ENCODE measurements at places on chromosomes 6 and 20.
A peak's percentile ranks its signal among the peaks of the same experiment; 100 is the strongest.

- no peak for DNase-seq
Measured at GRCh38 chr6:161246725-161247124, 27.1 kb downstream of the AGPAT4 start.

DNA sequence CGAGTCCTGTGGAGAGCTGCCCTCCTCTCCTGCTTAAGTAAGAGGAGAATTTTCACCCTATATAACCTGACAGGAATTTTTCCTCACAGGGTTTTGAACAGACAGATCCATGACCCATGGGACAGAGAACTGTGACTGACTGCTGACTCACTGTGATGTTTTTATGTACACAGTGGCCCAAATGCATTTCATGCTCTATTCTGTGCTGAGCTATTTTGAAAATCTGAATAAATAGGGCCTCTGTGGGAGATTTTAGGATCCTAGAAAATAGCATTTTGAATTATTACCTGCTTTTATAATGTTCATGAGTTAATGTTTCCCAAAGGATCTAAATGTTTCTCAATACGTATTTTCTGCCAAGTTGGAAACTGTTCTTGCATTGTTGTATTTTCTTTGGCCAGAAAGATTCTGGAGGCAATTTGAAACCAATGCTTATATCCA lies 577.4 kb downstream of the HTR1B start:
- DNase-seq, result no peak

DNA sequence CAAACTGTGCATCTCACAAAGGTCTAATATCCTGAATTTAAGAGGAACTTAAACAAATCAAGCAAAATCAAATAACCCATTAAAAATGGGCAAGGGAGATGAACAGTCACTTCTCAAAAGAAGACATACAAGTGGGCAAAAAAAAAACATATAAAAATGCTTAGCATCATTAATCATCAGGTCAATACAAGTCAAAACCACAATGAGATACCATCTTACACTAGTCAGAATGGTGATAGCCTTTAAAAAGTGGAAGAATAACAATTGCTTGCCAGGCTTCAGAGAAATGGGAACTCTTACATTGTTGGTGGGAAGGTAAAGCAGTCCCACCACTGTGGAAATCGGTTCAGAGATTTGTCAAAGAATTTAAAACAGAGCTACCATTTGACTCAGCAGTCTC lies 646.7 kb upstream of the PTCHD4 start:
- no peak for DNase-seq

- no peak for DNase-seq
Measured at GRCh38 chr20:48728042-48728825, 99.6 kb downstream of the PREX1 start.

- DNase-seq, result no peak
Measured at GRCh38 chr6:56515081-56515905, 127.4 kb downstream of the DST start.

- no peak for DNase-seq
Measured at GRCh38 chr6:163935158-163935762, 520.7 kb downstream of the QKI start.

DNA sequence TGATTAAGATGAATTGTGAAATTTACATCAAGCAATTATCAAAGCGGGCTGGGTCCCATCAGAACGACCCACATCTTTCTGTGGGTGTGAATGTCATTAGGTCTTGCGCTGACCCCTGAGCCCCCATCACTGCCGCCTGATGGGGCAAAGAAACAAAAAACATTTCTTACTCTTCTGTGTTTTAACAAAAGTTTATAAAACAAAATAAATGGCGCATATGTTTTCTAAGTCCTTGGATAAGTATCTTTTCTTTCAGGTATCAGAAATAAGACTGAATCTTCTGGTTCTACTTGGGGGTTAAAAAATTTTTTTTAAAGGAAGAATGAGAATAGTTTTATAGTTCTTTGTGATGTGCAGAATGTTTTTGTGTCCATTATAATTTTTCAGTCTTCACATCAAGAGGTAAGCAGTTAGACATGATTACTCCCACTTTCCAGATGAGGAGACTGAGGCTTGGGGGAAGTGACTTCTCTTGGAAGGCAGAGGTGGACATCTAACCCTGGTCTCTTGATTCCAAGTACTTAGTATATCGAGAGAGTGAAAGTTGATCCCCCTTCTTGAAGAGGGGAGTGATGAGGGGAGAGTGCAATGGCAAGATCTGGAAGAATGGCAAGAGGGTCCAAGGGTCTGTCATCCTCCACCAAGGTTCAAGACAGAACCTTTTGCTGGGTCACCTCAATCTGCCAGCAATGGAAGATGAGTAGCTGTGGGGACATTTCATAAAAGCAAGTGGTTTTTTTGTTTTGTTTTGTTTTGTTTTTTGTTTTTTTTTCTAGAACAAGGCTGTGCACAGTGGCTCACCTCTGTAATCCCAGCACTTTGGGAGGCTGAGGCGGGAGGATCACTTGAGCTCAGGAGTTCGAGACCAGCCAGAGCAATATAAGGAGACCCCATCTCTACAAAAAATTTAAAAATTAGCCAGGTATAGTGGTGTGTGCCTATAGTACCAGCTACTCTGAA lies 42.8 kb upstream of the TTPAL start:
- DNase-seq, result no peak

DNA sequence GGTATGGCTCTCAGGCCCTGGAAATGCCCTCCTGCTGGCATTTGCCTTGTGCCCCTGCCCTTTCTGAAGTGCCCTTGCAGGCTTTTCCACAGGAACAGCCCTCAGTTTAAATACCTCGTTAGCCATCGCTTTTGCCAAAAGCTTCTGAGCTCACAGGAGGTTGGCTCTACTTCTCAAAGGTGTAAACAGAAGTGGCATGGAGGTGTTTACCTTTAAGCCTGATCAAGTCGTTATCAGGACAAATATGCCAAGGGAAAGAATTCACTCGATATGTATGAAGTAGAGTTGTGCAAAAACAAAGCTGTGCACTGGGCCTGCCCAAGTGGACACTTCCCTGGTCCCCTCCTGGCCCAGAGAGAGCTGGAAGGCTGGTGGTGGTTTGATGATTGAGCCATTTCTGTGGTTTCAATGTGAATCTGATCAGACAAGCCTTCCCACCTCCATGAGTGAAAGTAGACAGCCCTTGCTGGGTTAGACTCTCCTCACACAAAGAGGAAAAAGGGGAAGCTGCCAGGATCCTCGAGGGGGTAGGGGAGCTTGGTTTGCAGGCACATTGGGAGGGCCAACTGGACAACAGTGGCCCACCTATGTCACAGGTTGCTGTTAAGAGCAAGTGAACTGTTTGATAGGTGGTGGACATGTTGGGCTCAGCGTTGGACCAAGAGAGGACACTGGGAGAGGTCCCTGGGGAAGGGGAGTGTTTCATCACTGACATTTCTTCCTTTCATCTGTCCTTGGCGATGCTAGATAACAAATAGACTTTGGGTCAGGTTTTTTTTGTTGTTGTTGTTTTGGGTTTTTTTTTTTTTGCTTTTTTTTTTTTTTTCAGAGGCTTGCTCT lies 98.7 kb downstream of the ZDHHC14 start:
- DNase-seq, result no peak

DNA sequence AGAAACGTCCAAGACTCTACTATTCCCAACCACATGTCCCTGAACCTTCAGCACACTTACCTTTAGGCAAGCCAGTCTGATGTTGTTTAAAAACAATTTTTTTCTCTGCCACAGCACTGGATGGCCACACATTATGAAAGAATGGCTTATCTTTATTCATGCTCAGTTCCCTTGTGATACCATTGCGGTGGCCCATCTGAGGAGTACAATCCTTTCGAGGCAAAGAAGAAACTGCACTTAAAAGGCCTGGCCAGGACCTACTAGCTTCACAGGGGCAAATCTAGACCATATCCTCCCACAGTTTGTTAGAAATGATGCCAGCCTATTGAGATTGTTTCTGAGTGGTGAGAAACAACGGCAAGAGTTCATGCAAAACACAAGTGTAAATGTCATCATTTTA lies 88.4 kb upstream of the PLEKHG1 start:
- no peak for DNase-seq

GRCh38 chr20:39278230-39278788 lies 316.2 kb downstream of the DHX35 start:
- no peak for DNase-seq

- DNase-seq, result no peak
Measured at GRCh38 chr20:2108987-2109386, 7.4 kb downstream of the STK35 start.

DNA sequence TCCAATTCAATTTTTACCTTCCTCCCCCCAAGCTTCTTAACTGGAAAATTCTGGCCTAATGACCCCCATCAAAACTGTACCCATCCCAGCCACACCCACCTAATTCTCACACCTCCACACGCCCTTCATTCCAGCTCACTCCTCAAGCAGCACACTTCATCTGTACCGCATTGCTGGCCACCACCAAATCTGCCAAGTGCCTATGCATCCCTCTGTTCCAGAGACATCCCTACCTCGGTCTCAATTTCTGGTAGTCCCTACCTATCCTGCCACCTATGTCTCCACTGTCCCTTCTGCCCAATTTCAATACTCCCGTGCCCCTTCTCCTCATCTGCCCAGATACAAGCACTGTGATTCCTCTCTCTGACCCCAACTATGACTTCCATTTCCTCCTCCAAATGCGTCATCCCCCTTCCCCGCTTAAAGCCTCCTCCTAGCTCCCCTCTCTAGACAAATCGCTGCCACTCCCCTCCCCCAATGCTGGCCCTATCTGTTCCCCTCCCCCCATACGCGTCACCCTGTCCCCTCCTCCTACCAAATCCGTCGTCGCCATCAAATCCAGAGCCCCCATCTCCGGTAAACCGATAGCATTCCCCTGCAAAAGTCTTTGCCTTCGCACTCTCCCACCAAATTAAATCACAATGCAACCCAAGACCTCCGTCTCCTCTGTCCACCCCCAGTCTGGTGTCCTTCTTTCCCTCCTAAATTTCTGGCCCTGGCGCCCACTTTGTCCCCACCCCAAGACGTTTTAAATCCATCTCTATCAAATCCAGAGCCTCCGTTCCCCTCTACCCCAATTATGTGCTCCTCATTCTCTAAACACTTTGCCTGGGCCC lies 1.2 kb downstream of the MTCH1 start:
- peak; percentile 67 for DNase-seq

DNA sequence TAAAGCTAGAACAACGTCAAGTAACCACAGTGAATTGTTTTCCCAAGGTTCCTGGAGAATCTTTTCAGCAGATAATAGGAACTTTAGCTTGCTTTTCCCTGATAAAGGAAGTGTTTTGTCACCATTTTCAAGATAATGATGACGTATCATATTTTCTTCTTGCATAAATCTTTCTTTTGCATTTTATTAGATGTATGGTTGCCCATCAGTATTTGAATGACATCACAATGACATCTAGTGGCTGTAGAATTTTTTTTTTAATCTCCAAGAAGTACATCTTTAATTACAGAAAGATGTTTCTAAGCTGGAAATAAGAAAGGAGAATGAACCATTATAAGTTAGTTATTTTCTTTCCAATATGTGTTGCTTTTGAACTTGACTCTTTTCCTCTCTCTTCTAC lies 83.0 kb downstream of the CENPW start:
- DNase-seq, result no peak

GRCh38 chr20:15854911-15855310 lies 718.3 kb downstream of the KIF16B start:
- no peak for DNase-seq

- peak; percentile 64 for DNase-seq
Measured at GRCh38 chr6:148367411-148368024, 24.9 kb downstream of the SASH1 start.

DNA sequence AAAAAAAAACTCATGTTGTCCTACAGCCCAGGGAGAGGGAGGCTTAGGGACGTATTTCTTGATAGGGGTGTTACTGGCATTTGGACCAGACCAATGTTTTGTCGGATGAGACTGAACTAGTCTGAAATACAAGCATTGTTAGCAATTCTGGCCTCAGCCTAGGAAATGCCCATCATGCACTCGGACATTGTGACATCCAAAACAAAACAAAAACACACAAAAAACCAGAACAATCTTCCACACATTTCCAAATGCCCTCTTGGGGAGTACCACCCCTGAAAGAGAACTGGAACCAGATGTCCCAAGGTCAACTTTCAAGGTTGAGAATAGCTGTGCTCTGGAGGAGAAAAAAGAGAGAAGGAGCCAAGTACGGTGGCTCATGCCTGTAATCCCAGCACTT lies 299.1 kb upstream of the JARID2 start:
- DNase-seq, result no peak

GRCh38 chr6:113860181-113860955 lies 3.2 kb downstream of the MARCKS start:
- peak; percentile 64 for DNase-seq

DNA sequence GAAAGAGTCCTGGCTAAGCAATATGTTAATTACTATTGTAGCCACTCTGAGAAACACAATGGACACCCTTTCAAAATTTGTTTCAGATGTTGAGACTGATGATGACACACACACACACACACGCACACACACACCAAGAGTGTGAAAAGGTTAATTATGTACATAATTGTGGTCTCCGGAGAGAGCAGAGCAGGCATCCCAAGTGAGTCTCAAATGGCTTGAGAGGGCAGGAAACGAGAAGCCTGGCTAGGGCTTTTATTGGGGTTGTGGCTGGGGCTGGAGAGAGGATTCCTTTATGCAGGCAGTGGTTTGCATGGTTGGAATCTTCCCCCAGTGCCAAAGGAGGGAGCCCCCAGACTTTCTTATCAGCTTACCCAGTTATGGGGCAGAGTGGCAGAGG lies 38.2 kb upstream of the NKX2-4 start:
- no peak for DNase-seq

DNA sequence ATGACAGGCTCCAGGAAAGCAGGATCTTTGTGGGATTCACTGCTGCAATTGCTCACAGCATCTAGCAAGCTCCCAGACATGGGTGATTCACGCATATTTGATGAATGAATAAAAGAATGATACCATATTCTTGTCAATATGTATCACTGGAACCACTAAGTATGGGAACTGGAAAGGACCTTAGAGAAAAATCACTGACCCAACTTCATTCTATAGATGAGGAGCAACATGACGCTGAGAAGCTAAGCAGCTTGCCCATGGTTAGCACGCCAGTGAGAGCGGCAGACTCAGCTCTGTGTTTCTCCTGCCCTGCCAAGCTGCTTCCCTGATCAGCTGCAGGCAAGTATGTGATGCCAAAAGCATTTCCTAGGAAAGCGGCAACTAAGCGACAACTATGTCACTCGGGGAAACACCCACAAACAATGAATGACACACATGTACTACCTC lies 66.8 kb downstream of the PPP1R3G start:
- no peak for DNase-seq

DNA sequence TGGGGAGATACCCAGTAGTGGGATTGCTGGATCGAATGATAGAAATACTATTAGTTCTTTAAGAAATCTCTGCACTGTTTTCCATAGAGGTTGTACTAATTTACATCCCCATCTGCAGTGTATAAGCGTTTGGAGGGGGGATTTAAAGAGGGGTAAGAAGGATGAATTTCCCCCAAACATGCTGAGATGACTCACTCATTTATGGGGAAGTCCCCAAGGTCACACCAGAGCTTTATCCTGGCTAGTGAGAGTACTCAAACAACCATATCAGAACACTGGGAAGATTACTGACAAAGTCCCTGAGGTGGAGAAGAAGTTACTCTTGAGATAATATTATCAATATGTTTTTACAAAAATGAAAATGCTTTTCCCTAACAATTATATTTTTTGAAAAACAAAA lies 44.0 kb downstream of the ROS1 start:
- DNase-seq, result no peak

Data from right forelimb (tissue), 1 donor.